ENCODE measurements at places on chromosomes 13 and 19. TPM values are rescaled to one million over a fixed set of nuclear protein-coding genes. Genes with fewer than 3 reads are reported as not detected.

Gene SHC2
- polyA plus RNA-seq: 32.9 TPM

DNA sequence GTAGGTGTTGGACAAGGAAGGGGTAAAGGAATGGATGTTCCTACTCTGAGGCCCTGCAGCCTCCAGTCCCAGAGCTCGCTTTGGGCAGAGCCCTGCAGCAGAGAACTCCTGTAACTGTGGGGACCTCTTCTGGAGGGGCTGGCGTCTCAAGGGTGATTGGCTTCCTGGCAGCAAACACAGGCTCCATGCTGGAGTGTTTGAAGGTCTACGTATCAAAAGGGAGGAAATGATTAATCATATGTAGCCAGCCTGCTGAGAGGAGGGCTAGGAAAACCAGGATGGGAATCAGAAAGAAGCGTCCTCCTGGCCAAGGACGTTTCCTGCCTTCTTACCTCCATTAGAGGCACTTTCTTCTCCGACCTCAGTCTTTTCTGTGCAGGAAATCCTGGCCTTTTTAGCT, 208.5 kb downstream of the TSHZ3 start:
- no peak for DNase-seq

GRCh38 chr19:32863841-32864240, 5.7 kb downstream of the SLC7A9 start:
- no peak for DNase-seq

DNA sequence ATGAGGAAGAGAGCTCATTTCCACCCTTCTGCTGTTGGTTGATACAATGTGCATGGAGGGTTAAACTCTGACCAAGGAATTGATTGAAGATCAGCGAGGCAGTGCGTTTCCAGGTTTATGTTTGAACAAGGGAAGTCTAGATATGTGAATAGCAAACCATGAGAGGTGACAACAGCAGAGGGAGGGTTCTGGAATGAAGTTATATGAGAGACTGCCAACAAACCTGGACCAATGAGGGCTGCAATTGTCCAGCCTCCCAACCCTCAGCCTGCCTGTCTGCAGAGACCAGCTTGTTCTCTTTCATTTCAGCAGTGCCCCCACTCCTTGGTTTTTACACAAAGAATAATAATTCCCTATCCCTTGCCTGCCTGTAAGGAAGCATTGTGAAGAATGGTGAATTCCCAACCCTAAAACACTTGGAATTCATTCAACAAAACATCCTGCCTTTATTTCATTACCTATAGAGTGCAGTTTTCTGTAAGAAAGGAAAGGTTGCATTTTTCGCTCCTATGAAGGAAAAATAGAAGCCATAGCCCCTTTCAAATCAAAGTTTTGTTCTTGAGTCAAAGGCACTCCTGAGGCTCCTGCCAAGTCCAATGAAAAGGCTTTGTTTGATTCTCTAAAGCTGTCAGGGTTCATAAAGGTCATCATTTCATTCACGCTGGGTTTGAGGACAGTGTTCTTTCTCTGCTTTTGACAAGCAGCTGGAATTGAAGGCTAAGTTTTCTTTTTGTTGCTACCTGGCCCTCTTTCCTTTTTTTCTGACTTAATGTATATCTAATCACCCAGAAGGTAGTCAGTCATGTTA, 53.6 kb upstream of the ABCC4 start:
- DNase-seq: no peak

DNA sequence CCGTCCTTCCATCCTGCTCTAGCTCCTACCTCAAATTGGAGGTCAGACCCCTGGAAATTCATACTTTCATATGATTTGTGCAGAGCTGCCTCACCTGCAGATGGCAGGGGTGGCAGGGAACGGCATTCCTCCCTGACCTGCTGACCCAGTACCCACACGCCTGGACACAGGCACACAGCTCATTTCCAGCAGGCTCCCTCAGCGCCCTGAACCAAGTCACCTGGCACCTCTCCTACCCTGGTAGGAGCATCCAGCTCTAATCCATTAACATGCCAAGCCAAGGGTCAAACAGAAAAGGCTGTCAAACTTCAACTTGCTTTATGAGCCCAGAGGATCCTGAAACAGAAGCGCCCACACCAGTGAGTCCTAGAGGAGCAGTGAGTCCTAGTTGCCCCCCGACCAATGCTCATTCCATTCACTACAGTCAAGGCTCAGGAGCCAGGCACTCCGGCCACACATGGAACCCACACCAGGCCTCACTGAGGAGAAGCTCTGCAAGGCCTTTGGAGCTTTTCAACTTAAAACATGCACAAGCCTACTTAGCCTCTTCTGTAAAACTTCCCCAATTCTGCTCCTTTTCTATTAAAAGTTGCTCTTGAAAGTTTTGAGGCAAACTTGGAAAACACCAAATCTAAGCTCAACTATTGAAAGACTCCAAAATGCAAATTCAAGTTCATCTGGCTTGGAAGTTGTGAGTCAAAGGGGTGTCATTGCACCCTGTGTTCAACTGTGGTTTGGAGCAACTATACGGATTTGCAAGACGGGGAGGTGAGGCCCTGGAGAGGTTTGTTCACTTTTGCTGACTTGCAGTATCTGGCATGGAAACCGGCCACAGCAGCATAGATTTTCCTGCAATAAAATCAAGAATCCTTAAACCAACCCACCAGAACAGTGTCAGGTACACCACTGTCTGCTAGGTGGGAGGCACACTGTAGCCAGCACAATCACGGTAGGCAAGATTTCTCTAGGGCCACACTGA, 96.7 kb downstream of the CRYL1 start:
- no peak for DNase-seq

GRCh38 chr19:979318-979741, 4.8 kb upstream of the WDR18 start:
- DNase-seq: no peak

GRCh38 chr13:85170372-85170771, 628.8 kb downstream of the SLITRK6 start:
- DNase-seq: no peak

Gene RXFP2
- 0.05 TPM for polyA plus RNA-seq

- DNase-seq: no peak
Measured at GRCh38 chr13:99507986-99508385, 6.7 kb downstream of the TM9SF2 start.

Gene MRPS12
- polyA plus RNA-seq: 18.5 TPM

Gene RAB8A
- polyA plus RNA-seq: 30.4 TPM

Gene ICAM3
- polyA plus RNA-seq: 4.9 TPM

DNA sequence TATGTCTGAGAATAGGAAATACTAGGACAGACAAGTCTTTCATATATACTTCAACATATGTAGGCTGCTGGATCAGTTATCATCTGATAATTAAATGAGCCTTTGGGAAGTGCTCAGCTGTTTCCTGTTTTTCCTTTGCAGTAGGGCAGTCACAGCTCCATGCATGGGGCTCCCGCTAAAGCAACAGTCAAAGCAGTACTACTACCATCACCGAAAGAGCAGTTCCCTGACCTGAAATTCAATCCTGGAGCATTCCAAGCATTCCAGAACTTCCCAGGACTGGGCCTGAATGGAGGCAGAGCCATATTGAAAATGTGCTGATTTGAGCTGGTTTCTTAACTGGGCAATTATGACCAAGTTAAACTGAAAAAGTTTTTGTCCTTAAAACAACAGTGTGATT, 20.5 kb downstream of the MICU2 start:
- no peak for DNase-seq

Gene CAPN12
- polyA plus RNA-seq: 0.92 TPM

Gene DNAAF3
- polyA plus RNA-seq: 0.92 TPM

DNA sequence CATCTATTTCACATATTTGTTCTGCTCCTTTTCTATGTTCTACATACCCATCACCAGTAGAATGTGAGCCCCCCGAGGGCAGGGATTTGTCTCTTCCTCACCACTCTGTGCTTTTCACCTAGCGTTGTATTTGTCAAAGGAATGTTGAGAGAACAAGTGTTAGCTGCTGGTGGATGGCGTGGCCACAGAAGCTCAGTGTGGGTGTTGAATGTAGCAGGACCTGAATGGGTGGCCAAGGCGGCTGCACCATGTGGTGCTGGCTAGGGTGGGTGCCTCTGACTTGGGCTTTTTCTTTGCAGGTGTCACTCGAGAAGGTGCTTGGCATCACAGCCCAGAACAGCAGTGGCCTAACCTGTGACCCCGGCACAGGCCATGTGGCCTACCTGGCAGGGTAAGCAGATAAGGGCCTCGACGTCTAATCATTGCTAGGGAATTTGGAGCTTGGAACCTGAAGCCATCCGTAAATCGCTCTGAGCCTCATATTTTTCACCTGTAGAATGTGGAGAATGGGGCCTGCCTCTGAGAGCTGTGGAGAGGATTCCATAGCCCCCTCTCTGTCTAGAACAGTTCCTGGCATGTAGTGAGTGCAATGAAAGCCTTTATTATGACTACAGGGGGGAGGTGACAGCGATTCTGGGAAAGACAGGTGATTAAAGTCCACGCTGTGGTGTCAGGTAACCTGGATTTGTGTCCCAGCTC, 3.9 kb downstream of the WDR62 start:
- no peak for DNase-seq

Gene AP1M2
- polyA plus RNA-seq: not detected

Gene LILRA1
- polyA plus RNA-seq: 0.46 TPM

Gene DPY19L3
- 23.3 TPM for polyA plus RNA-seq

- no peak for DNase-seq
Measured at GRCh38 chr13:113620036-113620796, 35.7 kb downstream of the TFDP1 start.

GRCh38 chr19:29671393-29672160, 6.3 kb downstream of the PLEKHF1 start:
- no peak for DNase-seq

DNA sequence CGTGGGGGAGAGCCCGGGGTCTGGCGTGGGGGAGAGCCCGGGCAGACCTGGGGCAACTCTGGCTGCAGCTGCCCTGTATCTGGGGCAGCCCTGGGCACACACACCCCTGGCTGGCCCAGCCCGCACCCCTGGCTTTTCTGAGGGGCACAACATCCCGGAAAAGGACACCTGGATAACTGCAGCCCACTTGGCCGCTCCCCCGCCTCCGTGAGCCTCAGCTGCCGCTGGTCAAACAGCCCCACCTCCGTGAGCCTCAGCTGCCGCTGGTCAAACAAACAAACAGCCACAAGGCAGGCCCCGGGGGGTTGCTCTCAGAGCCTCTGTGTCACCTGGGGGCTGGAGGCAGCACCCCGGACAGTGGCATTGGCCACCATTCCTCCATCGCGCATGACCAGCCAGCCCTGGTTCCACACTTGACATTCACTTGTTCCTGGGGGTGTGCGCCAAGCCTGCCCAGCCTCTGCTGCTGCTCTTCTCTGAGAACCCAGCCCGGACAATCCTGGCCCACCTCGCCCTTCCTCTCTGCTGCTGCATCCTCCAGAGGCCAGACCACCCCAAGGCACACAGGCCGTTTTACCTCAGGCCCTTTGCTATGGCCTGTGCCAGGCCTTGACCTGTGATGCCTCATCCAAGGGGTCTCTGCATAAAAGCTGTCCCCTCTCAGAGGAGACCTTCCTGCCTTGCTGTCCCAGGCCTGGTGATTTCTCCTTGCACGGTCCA, 19.9 kb downstream of the CEBPG start:
- DNase-seq: no peak

DNA sequence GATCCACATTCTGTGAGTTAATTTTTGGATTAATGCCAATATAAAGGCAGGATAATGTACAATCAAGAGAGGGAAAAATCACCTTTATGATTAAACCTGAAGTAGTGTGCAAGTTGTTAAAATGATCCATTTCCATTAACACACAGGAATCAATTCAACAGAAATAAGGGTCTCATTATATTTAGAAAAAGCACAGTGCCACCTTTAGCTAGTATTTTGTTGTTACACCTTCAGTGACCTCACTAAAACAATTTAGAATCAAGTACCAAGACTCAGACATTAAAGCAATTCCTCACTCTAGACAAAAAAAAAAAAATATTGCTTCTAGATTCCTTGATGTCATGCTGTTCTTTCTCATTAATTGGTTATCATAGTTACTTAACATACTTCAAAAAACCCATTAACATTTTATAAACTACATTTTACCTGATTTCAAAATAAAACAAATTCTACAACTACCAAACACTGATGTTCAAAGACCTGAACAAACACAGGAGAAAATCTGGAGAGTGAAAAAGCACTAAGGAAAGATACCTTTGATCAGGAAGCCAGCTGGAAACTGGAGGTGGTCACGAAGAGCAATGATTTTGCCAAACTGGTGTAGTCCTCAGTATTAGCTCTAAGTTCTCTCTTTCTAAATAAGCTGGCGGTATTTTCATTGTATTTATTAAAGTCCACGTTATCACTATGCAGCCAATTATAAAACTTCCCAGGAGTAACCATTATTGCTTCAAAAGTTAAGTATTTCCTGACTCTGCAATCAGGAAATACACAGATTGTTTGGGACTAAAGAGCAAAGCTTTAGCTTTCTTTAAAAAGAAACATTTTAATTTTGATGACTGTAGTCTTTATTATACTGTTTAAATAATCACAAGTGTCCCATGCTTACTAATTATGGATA, 115.3 kb downstream of the TBC1D4 start:
- no peak for DNase-seq

DNA sequence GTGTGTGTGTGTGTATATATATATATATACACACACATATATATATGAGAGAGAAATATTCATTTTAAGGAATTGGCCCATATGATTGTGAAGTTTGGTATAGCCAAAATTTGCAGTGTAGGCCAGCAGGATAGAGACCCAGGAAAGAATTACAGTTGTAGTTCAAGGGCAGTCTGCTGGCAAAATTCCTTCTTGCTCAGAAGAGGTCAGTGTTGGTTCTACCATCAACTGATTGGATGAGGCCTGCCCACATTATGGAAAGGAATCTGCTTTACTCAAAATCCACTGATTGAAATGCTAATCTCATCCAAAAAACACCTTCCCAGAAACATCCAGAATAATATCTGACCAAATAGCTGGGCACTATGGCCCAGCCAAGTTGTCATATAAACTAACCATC, 24.0 kb downstream of the RNF6 start:
- DNase-seq: no peak

DNA sequence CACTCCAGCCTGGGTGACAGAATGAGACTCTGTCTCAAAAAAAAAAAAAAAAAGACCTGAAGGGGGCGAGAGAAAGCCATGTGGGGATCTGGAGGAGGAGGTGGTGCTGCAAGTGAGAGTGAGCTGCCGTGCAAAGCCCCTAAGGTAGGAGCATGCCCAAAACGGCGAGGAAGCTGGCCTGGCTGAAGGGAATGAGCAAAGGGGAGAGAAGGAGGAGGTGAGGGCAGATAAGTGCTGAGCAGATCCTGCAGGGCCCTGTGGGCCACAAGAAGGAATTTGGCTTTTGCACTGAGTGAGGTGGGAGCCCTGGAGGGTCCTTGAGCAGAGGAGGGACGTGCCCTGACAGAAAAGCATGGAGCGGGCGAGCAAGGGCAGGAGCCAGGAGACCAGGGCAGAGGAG, 19.4 kb upstream of the ADGRE5 start:
- no peak for DNase-seq

GRCh38 chr13:31094331-31095015, 67.2 kb downstream of the HSPH1 start:
- no peak for DNase-seq

Gene PCDH9
- polyA plus RNA-seq: 2.1 TPM
